Omental fat pad (tissue), 4 donors: ENCODE measurements at places on chromosomes 16 and 17.

DNA sequence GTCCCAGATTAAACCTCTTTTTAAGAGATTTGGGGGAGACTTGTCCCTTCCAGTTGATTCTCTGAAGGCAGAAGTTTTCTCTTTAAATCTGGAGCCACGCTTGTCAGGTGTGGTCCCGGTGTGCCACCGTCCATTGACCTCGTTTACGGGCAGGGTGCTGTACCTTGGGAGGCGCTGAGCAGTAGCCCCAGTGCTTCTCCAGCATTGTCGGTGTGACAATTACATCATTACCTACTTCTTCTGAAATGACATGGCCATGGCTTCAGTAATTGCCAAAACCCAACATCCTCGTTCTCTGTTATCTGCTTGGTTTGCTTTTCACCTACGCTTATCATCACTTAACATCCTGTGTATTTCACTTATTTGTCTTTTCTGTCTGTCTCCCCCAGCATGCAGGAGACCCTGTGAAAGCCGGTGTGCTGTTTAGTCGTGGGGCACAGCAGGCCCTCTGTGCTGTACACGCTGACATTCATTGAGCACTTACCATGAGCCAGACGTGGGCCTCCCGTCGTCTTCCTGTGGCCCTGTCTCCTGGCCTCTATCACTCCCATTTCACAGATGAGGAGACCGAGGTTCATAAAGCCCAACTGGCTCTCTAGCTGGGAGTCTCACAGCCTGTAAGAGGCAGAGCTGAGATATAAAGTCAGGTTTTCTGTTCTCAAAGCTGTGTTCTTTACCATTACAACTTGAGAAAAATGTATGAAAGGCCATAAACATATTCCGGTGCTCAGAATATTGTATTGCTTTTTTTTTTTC is 143.9 kb downstream of the CMIP start:
- DNase-seq, result no peak

- DNase-seq, result no peak
These were observed 8.9 kb downstream of the ADAD2 start for GRCh38 chr16:84199861-84200260.

DNA sequence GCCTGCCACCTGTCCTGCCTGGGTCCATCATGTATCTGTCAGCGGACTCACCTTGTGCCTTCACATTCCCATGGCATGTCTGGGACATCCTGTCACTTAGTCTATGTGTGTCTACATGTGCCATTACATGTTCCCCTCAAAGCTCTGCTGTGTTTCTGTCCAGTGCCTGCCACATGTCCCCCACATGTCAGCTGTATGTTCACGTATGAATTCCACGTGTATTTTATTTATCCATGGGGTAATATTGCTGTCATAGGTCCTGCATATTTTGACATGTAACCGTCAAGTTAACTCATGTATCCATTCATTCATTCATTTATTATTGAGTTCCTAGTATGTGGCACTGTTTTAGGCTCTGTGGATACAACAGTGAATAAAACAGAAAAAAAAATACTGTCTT is 20.8 kb downstream of the TMEM92 start:
- DNase-seq, result no peak

GRCh38 chr17:8825802-8826201 is 26.6 kb upstream of the MFSD6L start:
- DNase-seq, result no peak

DNA sequence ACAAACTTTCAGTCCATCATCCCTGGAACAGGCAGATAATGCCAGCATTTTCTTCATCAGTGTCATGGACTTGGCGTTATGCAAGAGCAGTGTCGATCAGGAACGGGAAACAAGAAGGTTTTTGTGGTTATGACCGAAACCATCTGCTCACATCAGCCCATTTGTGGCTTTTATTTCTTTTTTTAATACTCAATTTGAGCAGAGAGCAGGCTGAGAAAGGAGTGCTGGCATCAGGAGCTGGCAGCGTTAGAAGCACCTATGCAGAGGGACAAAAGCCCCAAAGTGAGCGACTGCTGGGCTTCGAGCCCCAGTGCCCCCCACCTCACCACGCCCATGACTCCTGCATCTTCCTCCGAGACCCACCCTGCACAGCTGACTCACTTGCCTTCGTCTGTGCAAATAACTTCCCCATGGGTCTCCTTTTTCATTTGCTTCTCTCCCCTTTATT is 16.2 kb upstream of the CD300E start:
- DNase-seq, result no peak
